ENCODE measurements at places on chromosomes 16 and 17.
A peak's percentile ranks its signal among the peaks of the same experiment; 100 is the strongest.

DNA sequence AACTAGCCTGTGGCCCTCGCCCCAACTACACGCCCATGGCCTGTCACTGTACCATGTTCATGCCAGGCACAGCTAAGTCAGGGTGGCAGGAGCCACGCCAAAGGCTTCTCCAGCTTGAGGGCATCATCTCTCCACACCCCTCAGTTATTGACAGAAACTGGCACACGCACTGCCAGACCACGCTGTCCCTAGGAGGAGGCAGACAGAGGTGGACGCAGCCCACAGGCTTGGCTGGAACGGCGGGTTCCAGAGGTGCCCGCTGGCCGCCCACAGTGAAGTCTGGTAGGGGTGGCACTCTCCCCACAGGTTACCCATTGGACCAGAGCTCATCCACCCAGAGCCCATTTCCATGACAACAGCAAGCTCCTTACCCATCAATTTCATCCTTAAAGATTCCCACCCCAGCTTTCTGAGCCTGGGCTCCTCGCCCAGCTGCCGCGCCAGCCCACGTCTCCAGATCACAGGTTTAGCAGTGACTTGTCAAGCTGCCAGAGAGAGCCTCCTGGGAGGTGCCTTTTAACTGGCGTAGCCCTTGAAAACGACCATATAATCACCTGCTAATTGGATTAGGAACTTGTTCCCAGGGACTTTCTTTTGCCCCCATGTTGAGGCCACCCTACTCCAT, 27.9 kb downstream of the RPRML start:
- no peak overlapping the region for H3K27ac ChIP-seq
- H3K27me3 ChIP-seq = no peaks in the 10 kb centered on the region
- H3K36me3 ChIP-seq = no peaks in the 10 kb centered on the region
- no peak overlapping the region for H3K4me3 ChIP-seq
- peaks cover 8% of the 10 kb centered on the region for H3K4me1 ChIP-seq

- H3K4me1 ChIP-seq = no peaks in the 10 kb centered on the region
- no peaks in the 10 kb centered on the region for H3K27me3 ChIP-seq
- no peak for DNase-seq
- H3K27ac ChIP-seq = no peak overlapping the region
- no peak overlapping the region for H3K4me3 ChIP-seq
Measured at GRCh38 chr17:62562656-62563055, 64.8 kb upstream of the MRC2 start.

- no peak overlapping the region for H3K27ac ChIP-seq
- H3K36me3 ChIP-seq = no peaks in the 10 kb centered on the region
Measured at GRCh38 chr17:10793256-10793655, 10.6 kb downstream of the TMEM238L start.

- DNase-seq = no peak
- H3K36me3 ChIP-seq = no peaks in the 10 kb centered on the region
- no peaks in the 10 kb centered on the region for H3K27me3 ChIP-seq
- no peak overlapping the region for H3K4me3 ChIP-seq
Measured at GRCh38 chr16:81748476-81749198, 30.5 kb upstream of the PLCG2 start.

GRCh38 chr17:29674281-29674680, 51.6 kb upstream of the CORO6 start:
- no peaks in the 10 kb centered on the region for H3K27me3 ChIP-seq
- H3K27ac ChIP-seq = no peak overlapping the region
- peaks cover 14% of the 10 kb centered on the region for H3K36me3 ChIP-seq
- no peak for DNase-seq
- no peak overlapping the region for H3K4me3 ChIP-seq

- no peak overlapping the region for H3K4me3 ChIP-seq
- no peaks in the 10 kb centered on the region for H3K36me3 ChIP-seq
- H3K27ac ChIP-seq = no peak overlapping the region
Measured at GRCh38 chr16:8257561-8257960, 332.8 kb downstream of the TMEM114 start.

DNA sequence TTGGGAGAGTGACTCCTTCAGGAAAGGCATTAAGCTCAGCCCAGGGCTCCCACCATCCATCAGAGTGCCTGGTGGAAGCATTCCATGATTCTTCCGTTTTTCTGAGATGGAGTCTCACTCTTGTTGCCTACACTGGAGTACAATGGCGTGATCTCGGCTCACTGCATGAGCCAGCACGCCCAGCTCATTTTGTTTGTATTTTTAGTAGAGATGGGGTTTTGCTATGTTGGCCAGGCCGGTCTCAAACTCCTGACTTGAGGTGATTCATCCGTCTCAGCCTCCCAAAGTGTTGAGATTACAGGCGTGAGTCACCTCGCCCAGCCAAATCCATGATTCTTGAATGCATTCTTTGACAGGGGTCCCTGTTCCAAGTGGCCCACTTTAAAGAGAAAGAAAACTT, 23.1 kb downstream of the MIS12 start:
- DNase-seq = no peak
- H3K27me3 ChIP-seq = no peaks in the 10 kb centered on the region
- H3K27ac ChIP-seq = peak overlapping the region; percentile 44
- H3K4me3 ChIP-seq = no peak overlapping the region
- H3K4me1 ChIP-seq = peaks cover 13% of the 10 kb centered on the region
- H3K36me3 ChIP-seq = no peaks in the 10 kb centered on the region

DNA sequence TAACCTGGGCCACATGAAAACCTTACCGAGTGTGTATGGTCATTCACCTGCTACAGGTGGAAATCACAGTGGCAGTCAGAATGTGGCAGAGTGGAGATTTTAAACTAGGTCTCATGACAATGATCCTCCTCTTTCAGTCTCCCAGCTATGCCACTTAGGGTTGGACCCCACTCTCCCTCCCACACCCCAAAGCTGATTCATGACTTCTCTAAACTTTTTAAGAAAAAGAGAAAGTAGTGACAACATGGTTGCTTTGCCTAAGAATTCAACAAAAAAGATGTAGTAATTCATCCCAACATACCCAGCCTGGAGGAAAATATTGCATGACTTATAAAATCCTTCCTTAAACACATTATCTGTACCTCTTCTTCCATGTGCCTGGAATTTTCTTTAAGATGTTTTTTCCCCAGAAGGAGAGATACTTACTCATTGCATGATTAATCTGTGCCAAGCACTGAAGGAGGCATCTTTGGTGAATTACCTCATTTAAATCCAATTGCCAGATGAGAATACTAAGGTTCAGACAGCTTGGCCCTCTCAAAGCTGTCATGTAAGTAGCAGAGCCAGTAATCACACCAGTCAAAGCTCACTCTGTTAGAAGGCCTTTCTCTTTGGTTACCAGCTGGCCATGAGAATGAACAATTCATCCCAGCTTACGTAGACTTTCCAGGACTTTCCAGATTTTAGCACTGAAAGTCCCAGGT, 119.9 kb downstream of the COPRS start:
- DNase-seq = no peak
- no peaks in the 10 kb centered on the region for H3K4me1 ChIP-seq
- no peak overlapping the region for H3K27ac ChIP-seq
- H3K36me3 ChIP-seq = no peaks in the 10 kb centered on the region

Measured in neuronal stem cell (in vitro differentiated cells).